Activated gamma-delta T cell treated with Interleukin-2 at 50 U/mL for 16 hours (primary cell): ENCODE measurements at places on chromosomes 12 and 14.

GRCh38 chr12:115072712-115073111 is 388.7 kb upstream of the TBX3 start:
- DNase-seq = no peak

- DNase-seq = no peak
Measured at GRCh38 chr14:95884377-95884776, 7.7 kb downstream of the TUNAR start.

GRCh38 chr12:87464565-87464964 is 564.6 kb downstream of the C12orf50 start:
- DNase-seq = no peak

DNA sequence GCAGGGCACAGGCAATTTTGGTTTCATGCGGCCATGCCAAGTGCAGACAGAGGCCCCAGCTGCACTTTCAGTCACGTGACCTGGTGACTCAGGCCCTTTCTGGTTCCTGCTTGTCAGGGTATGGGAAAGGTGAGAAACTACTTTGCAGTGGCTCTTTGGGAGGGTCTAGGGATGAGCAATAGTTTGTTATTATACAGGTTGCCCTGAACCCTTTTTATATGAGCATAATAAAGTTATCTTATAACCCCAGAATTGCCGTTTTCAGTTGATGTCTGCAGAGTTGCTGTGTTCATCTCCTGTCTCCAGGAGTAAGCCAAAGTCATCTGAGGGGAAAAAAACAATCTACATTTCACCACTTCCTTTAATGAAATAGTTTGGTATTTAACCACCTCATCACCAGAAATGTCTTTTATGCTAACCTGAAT is 30.9 kb upstream of the EMP1 start:
- peak; percentile 72 for DNase-seq

GRCh38 chr14:94175011-94175745 is 1.1 kb downstream of the PPP4R4 start:
- DNase-seq = peak; percentile 17

DNA sequence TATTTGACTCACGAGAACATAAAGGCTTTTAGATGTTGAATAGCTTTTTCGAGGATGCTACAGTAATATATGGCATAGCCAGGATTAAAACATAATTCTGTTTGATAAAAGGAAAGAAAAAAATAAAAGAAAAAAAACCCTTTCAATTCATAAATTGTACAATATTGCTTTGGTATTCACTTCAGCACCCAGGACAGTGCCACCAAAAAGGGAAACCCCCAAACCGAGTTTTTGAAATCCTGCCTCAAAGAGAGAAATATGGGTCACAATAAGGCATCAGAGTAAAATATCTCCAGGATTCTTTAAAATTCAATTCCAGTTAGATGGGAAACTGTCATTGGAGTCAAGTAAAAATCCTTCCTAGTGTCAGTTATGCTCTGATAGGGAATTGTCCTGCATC is 551.2 kb upstream of the SEL1L start:
- no peak for DNase-seq

DNA sequence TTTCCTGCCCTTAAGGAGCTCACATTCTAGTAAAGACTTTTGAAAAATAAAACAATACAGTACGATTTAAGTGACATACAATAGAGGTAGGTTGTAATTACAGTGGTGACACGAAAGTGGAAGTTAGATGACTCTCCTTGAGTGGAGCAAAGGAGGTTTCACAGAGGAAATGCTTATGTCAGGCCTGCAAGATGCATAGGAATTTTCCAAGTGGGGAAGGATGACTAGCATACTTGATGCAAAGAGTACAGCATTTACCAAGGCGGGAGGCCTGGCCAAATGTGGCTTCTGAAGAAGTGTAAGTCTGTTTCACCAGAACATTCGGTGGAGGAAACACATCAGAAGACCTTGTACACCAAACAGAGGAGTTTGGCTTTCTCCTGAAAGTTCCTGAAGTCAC is 55.2 kb downstream of the ERO1A start:
- DNase-seq = no peak

- no peak for DNase-seq
Measured at GRCh38 chr14:59417311-59417710, 47.9 kb downstream of the GPR135 start.

- DNase-seq = no peak
Measured at GRCh38 chr14:103657471-103657870, 28.5 kb downstream of the KLC1 start.

- no peak for DNase-seq
Measured at GRCh38 chr14:25252793-25253192, 202.8 kb upstream of the STXBP6 start.

GRCh38 chr12:124369055-124369826 is 74.3 kb downstream of the RFLNA start:
- DNase-seq = no peak

GRCh38 chr12:2083561-2083960 is 30.8 kb downstream of the CACNA1C start:
- DNase-seq = no peak

GRCh38 chr14:65151609-65151956 is 49.3 kb upstream of the MAX start:
- DNase-seq = no peak

- no peak for DNase-seq
Measured at GRCh38 chr12:59594943-59595500, 807 bp upstream of the SLC16A7 start.

DNA sequence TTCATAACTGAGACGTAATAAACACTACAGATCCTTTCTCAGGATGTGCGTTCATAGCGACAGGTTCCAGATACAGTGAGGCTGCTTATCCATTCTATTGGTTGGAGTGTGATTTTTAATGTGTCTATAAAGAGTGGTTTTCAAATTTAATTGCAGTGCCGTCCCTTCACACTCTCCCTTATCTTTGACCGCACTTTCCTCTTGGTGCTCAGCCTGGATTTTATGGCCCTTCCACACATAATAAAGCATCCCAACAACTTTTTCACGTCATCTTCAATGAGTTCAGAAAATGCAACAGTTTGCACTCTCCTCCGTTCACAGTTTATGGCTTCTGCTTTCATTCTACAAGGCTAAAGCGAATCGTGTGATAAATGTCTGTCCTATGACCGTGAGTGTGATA is 1209.9 kb downstream of the BCL11B start:
- DNase-seq = no peak

DNA sequence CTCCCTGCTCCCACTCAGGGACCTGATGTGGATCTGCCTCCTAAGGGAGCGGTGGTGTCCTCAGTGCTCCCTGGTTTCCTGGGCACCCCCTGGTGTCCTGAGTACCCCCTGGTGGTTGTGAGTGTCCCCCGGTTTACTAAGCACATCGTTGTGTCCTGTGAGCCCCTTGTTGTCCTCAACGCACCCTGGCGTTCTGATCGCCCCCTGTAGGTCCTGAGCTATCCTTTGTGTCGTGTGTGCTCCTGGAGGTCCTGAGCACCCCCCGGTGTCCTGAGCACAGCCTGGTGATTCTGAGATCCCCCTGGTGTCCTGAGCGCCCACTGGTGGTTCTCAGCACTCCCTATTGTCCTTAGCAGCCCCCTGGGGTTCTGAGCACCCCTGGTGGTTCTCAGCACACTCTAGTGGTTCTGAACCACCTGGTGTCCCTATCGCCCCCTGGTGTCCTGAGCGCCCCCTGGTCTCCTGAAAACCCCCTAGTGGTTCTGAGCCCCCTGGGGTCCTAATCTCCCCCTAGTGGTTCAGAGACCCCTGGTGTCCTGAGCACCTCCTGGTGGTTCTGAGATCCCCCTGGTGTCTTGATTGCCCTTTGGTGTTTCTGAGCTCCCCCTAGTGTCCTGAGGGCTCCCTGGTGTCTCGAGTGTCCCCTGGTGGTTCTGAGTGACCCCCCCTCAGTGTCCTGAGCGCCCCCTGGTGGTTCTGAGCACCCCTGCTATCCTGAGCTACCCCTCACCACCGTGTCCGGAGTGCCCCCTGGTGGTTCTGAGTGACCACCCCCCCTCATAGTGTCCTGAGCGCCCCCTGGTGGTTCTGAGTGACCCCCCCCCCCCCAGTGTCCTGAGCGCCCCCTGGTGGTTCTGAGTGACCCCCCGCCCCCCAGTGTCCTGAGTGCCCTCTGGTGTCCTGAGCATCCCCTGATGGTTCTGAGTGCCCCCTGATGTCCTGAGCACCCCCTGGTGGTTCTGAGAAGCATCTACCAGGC is 615.1 kb downstream of the TMEM121 start:
- DNase-seq = no peak

GRCh38 chr12:93831374-93831773 is 154.2 kb downstream of the CRADD start:
- no peak for DNase-seq

DNA sequence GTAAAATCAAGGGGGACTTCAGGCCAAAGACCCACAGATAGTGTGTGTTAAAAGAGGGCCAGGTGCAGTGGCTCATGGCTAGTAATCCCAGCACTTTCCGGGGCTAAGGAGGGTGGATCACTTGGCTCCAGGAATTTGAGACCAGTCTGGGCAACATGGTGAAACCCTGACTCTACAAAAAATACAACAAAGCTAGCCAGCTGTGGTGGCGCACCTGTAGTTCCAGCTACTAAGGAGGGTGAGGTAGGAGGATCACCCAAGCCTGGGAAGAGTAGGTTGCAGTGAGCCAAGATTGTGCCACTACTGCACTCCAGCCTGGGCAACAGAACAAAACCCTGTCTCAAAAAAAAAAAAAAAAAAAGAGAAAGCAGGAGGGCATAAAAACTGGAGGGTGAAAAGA is 8.5 kb downstream of the VCPKMT start:
- DNase-seq = no peak

GRCh38 chr12:52689936-52690335 is 9.7 kb upstream of the KRT1 start:
- no peak for DNase-seq

GRCh38 chr14:66076176-66076575 is 410.0 kb upstream of the CCDC196 start:
- DNase-seq = no peak

DNA sequence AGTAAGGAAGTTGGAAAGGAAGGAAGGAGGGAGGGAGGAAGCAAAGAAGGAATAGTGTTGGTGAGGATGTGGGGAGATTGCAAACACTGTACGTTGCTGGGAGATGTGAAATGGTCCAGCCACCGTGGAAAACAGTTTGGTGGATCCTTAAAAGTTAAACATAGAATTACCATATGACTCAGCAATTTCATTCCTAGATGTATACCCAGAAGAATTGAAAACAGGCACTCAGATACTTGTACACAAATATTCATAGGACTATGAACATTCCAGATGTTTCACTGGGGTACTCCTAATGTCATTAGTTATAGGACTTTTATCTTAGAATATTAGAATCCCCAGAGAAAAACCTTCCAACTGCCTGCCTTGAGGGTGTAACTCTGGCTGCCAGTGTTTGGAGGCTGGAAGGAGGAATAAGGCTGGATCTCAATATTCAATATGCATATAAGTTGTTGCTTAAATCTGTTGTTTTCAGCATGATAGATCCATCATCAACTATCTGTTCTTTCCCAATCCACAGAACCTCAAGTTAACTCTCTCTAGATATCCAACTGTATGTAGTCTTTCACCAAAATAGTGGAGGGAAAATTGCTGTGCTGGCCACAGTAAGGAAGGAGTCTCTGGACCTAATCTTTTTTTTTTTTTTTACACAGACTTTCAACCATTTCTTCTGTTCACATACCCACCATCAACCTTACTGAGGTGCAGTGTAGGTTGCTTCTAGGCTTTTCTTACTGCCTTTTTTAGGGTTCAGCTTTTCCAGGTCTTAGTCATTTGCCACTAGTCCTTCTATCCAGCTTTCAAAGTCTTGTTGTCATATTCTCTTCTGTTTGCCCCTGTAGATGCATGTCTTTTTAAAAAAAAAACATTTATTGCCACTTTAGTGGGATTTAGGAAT is 94.5 kb downstream of the DNAI7 start:
- no peak for DNase-seq

- no peak for DNase-seq
Measured at GRCh38 chr12:99157946-99158345, 489.6 kb upstream of the GARIN6 start.

- DNase-seq = no peak
Measured at GRCh38 chr14:77022236-77022852, 6.2 kb downstream of the IRF2BPL start.

- no peak for DNase-seq
Measured at GRCh38 chr12:101782273-101782731, 43.0 kb upstream of the SYCP3 start.

- no peak for DNase-seq
Measured at GRCh38 chr12:91182636-91183455, at the start of gene DCN. DCN (minus strand) TSS chr12:91182817; CDS start chr12:91178552, 4,265 bp downstream.

GRCh38 chr14:105858676-105859025 is 332.3 kb downstream of the TMEM121 start:
- no peak for DNase-seq

DNA sequence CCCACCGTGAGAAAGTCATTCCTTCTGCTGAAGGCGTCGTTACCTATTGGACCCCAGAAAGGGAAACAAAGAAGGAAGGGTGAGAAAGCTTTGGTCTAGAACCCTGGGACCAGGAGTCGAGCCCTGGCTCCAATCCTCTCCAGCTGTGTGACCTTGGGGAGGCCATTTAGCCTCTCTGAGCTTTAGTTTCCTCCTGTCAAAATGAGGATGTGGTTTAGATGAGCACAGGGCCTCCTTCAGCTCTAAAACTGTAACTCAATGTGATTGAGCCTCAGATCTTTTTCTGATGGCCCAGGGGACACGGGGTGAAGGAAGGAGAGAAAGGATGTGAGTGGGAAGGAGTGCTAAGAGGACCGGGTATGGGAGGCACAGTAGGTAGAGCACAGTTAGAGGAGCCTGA is 7.7 kb downstream of the JDP2 start:
- DNase-seq = no peak

- DNase-seq = peak; percentile 46
Measured at GRCh38 chr14:34874386-34875030, 652 bp downstream of the BAZ1A start.

GRCh38 chr12:47517122-47517521 is 188.7 kb downstream of the RPAP3 start:
- no peak for DNase-seq

DNA sequence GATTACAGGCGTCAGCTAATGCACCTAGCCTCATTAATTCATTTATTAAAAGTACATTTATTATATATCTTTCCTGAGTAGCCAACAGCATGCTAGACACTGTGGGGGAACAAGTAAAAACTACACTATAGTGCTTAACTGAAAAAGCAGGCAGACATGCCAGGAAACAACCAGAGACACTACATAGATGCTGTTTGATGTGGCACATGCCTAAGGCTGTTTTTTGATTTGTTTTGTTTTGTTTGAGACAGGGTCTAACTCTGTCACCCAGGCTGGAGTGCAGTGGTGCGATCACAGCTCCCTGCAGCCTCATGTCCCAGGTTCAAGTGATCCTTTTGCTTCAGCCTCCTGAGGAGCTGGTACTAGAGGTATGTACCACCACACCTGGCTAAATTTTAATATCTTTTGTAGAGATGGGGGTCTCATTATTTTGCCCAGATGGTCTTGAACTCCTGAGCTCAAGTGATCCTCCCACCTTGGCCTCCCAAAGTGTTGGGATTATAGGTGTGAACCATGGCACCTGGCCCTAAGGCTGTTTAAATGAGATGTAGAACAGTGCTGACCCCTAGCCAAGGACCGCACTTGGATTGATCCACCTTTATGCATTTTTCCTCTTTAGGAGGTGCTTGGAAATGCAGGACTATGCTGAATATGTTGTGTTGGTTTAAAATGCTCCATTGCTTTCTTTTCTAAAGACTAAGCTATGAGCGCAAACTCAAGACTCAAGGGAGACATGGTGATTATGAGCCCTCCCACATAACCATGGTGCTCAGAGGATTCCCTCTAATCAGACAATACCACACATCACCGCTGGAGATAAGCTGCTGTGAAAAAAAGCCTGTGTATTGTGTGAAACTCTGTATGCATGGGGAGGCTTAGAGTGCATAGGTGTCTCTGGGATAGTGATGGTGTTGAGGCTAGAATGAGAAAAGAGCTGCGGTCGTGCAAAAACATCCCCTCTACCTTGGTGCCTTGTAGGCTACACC is 10.5 kb upstream of the C14orf93 start:
- no peak for DNase-seq
